ENCODE measurements at places on chromosomes 4 and X.

- DNase-seq = peak; percentile 87
Measured at GRCh38 chr4:98626350-98626749, 32.1 kb downstream of the TSPAN5 start.

DNA sequence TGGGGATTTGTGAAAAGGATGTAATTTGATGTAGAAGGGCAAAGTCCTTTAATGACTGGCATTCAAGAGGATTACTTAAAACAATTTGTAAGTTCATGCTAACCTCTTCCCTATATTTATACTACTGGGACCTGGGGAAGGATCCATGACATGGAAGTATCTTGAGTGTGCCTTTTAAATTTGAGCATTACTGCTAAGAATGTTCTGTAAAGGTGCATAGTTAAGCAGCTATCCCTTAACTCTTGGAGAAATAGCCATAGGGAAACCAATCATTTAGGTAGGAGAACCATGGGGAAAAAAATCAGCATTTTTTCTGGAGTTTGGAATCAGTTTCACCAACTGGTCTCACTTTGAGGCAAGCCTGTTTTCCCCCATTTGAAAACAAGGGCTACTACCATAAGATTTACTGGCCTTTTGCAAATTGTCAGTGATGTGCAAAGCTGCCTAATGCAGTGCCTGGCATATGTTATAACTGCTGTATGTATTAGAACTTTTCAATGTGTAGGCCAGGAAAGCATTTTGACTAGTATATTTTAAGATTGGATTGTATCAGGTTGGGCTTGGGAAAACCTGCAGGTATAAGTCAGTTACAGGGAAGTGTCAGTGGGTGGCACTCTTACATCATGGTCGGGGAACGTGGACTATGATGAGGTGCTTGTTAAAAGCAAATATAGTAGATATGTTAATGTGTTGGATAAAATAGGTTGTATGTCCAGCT, 72.1 kb downstream of the PRSS12 start:
- DNase-seq = peak; percentile 85

- DNase-seq = no peak
Measured at GRCh38 chr4:156197216-156197615, 243.6 kb upstream of the CTSO start.

GRCh38 chrX:16278927-16279326, 111.6 kb downstream of the MAGEB17 start:
- no peak for DNase-seq
